CD4-positive, alpha-beta T cell (primary cell): ENCODE measurements at places on chromosomes 4 and X. TPM values are rescaled to one million over a fixed set of nuclear protein-coding genes. Genes with fewer than 3 reads are reported as not detected.

DNA sequence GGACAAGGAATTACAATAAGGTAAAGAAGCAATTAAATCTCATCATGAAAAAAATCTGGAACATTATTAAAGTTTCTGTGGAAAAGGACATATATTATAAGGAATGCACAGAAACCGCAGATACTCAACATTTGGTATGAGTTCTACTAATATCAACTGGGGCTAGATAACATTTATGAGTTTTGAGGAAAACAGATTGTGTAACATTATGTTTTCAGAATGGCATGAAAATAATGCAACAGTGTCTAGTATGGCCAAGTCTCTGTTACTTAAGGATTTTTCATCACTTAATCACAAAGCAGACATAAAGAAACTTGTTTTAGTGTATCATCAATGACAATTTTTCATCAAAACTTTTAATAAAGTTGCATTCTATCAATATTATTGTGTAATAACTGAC, 785.0 kb downstream of the GLUD2 start:
- no peak for DNase-seq

GRCh38 chr4:179880756-179881155, 2362.4 kb upstream of the TENM3 start:
- no peak for DNase-seq

DNA sequence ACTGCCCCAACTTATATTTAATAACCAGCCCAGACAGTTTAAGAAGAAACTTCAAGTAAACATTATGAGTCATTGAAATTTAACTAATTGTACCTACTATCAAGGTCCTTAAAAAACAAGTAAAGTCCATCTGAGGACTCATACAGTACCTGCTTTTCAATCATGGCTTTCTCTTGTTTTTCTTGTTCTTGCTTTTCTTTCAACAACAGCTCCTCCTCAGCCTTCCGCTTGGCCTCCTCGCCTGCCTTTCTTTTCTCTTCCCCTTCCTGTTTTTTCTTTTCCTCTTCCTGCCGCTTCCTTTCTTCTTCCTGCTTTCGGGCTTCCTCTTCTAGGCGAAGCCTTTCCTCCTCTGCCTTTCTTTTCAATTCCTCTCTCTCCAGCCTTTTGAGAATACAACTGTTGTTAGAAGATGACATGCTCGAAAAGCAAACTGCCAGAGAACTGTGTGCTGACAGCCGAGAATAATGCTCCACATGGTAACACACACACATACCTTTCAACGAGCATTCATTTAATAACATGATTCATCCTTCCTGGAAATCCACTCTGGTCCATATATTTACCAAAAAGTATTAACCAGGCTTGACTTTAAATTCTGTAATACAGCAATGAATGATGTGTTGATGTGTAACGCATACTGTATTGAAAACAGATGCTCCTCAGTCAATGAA, 25.2 kb upstream of the BCLAF3 start:
- DNase-seq = no peak

- DNase-seq = peak; percentile 18
Measured at GRCh38 chr4:107721436-107722100, 1.5 kb upstream of the PAPSS1 start.

GRCh38 chr4:79917246-79917645, 155.8 kb downstream of the ANTXR2 start:
- DNase-seq = peak; percentile 20

DNA sequence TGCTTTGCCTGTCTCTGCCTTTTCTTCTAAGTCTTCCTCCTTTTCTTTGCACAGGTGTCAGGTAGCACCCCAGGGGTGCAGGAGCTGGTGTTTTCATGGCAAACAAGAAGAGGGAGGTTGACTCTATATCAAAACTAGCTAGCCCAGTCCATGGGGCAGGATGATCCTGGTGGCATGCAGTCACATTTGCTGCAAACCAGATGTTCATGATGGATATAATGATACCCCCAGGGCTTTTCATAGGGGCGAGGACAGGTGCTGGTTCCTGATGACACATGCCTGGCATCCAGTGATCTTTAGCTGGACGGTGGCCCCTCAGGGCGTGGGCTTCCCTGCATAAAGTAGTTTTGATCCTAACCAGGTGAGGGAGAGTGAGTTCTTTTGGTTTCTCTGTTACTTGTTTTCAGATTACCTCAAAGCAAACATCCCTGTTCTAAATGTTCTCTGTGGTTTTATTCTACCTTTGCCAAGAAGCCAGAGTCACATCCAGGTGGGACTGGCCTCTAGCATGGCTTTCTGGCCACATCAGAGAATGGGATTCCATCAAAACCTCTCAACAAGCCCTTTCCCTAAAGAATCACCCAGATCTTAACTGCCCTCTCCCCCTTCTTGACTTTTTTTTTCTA, 11.2 kb upstream of the UBA6 start:
- no peak for DNase-seq

DNA sequence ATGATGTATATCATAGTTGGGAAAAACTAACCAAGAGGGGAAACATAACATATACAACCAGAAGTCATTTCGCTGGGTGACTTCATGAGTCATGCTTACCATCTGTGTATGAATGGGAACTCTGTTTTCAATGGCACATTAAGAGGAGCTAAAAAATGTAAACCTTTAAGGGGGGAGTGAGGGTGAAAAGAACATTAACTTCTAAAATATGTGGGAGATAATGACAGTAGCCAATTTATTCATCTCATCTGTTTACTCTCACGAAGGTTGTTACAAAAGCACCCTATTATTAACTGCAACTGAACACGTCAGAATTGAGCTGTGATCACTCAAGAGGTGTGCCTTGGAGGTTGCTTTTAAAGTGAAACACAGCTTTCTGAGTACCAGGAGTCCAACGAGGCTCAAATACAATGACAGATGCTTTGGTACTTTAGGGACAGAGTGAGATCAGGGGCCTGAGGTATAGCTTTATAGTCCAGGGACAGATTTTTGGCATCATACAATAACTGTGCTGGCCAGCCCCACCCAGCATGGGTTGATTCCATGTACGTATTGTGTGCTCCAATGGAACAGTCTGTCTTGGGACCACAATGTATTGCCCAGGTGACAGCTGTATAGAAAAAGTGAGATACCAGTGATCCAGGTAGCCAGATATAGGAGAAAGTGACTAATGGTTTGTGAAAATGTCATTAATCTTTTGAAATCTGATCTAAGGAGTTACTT, 107.3 kb downstream of the AMMECR1 start:
- DNase-seq = no peak

- no peak for DNase-seq
Measured at GRCh38 chr4:5374592-5374991, 323.3 kb downstream of the STK32B start.

DNA sequence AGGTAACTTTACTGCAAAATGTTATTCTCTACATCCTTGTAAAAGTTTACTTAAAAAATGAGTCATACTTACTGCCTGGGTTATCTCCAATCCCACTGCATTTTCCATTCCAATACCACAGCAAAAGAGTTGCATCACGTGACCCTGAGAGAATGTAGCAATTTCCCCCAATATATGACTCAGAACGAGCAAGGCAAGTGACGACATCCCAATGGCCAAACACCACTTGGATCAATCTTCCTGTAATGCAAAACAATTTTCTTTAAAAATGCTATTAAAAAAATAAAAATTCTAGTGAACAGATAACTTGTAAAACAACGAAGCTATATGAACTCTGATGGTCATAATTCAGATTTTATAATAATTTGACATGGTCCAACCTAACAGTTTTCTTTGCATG, 224.3 kb downstream of the DCLK2 start:
- no peak for DNase-seq

- DNase-seq = no peak
Measured at GRCh38 chr4:8522160-8523120, 57.8 kb upstream of the GPR78 start.

DNA sequence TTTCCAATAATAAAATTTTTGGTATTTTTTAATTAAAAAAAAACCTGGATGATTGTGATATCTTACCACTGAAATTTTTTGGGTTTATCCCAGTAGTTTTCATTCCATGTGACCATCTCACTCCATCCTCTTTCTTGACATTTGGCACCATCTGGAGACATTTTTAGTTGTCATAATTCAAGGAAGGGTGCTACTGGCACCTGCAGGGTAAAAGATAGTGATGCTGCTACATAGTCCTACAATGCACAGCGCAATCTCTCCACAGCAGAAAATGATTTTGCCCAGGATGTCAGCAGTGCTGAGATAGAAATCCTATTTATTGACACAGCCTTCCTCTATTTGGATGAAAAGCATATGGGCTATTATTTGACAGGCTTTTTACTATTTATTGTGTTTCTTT, 79.3 kb downstream of the RBPJ start:
- DNase-seq = no peak

GRCh38 chrX:103791228-103791627, 14.6 kb downstream of the PLP1 start:
- no peak for DNase-seq

- DNase-seq = no peak
Measured at GRCh38 chrX:38987198-38987651, 186.0 kb downstream of the MID1IP1 start.

- no peak for DNase-seq
Measured at GRCh38 chr4:32002037-32002747, 1282.0 kb downstream of the PCDH7 start.

- no peak for DNase-seq
Measured at GRCh38 chr4:104475652-104476051, 19.0 kb downstream of the CXXC4 start.

GRCh38 chr4:128812442-128813235, 3.1 kb downstream of the JADE1 start:
- no peak for DNase-seq

GRCh38 chr4:3252831-3253641, 4.1 kb downstream of the MSANTD1 start:
- no peak for DNase-seq

GRCh38 chr4:160372390-160372789, 1269.5 kb downstream of the RAPGEF2 start:
- no peak for DNase-seq

- DNase-seq = no peak
Measured at GRCh38 chr4:85656759-85657505, 182.0 kb downstream of the ARHGAP24 start.

- DNase-seq = no peak
Measured at GRCh38 chr4:179472164-179472563, 2029.9 kb upstream of the AGA start.

DNA sequence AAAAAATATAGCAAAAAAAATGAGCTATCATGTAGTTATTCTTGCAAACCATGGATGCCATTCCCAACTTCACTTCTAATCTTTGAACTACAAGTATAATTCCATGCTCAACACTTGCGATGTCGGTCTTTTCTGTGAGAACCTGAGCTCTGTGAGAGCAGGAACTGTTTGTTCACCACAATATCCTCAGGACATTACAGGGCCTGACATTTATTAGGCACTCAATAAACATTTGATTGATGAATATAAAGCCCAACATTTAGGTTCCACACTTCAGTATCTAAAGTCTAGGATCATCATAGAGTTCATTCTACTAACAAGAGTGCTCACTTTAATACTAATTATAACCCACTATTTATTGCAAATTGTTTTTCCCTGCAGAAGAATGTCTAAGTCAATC, 211.6 kb upstream of the FAM241A start:
- no peak for DNase-seq

DNA sequence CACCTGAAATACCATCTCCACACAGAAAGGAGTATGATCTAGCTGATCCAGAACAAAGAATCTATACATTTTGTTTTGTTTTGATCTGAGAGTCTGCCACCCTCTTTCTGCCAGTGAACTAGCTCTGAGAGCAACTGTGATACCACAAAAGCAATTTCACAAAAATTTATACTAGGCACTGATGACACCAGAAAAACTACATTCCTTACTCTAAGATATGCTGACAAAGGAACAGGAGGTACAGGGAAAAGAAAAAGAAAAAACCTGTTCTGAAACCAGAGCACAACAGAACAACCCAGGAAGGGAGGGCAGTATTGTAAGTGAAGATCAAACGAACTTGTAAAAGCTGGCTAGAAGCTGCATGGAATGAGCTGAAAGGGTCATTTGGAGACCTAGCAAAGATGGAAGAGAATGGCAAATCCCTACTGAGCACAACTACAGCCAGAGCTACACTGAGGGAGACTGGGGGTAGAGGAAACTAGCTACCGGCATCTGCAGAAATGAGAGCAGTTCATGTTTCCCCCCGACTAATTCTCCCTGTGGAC, 31.9 kb downstream of the AMOT start:
- DNase-seq = no peak

DNA sequence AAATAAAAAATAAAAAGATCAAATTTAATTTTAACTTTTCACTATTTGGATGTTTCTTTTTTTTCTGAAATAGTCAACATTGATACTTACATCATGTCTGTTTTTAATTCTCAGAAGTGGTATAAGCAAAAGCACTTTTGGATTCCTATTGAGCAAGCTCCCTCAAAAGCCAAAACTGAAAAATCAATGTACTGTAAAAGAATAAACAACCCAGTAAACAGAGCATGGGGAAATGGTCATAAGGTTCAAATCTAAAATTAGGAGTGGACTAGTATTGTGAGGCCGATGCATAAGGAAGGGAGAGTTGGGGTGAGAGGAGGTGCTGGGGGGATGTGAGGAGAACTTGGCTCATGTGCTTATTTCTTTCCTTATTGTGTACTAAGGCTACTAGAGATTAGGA, 37.9 kb downstream of the NUDT6 start:
- DNase-seq = no peak

GRCh38 chr4:48005781-48006180, 10.7 kb downstream of the CNGA1 start:
- DNase-seq = no peak

DNA sequence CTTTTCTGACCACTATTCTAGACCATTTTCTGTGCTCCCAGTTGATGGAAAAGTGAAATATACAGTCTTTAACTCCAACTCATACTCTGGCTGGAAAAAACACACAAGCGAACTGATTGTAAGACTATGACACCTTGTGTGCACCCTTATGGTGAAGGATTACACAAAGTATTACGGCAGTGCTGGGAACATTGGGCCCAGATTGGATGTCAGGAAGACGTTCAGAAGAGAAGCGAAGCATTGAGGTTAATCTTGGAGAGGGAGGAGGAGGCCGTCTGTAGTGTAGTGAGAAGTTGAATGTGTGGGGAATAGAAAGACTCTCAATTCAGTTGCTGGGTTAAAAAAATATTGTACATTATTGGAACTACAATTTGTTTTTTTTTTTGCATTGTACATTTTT, 50.0 kb downstream of the GRIA2 start:
- no peak for DNase-seq

- no peak for DNase-seq
Measured at GRCh38 chrX:114619874-114620273, 36.0 kb downstream of the HTR2C start.

The CCSER1 gene
- total RNA-seq = 0.36 TPM

The PNMA5 gene
- total RNA-seq = 0.20 TPM

The NPY1R gene
- not detected for total RNA-seq

The ZNF157 gene
- 0.47 TPM for total RNA-seq

The PABPC5 gene
- not detected for total RNA-seq

The CDS1 gene
- 1.3 TPM for total RNA-seq

The TKTL1 gene
- 1.7 TPM for total RNA-seq

The SMIM31 gene
- total RNA-seq = not detected

The EVC2 gene
- total RNA-seq = 1.1 TPM

The MAGEA2 gene
- not detected for total RNA-seq

The CRMP1 gene
- total RNA-seq = not detected

The PORCN gene
- total RNA-seq = 12.0 TPM

The PDHA1 gene
- 99.0 TPM for total RNA-seq

The SLC25A4 gene
- total RNA-seq = 4.1 TPM
